ENCODE measurements at places on chromosomes 5 and 9.
A peak's percentile ranks its signal among the peaks of the same experiment; 100 is the strongest.

DNA sequence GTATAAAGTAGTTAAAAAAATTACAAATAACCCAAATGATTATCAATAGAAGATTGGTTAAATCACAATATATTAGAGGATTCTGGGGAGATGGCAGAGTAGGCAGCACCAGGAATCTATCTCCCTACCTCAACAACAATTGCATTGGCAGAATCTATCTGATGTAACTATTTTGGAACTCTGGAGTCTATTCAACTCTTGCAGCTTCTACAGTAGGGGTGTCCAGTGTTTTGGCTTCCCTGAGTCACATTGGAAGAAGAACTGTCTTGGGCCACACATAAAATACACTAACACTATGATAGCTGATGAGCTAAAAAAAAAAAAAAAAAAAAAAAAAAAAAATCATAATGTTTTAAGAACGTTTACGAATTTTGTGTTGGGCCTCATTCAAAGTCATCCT, 29.2 kb upstream of the ECM2 start:
- DNase-seq = no peak

DNA sequence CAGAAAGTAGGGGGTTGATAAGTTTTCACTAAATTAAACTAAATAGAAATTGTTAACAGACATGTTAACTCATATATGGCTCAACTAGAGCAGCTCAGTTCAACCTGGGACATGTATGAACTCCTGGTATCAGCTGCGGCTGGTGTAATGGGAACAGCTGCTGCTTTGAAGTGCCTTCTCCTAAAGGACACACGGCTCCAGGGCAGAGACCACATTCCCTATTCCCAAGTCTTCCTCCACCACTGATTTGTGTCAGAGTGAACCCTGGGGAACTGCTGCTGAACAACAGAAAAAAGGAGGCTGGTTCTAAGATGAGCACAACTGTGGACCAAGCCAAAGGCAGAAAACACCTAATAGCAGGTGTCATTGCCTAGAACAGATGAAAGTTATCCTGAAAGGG, 71.1 kb downstream of the MAPKAP1 start:
- DNase-seq = no peak

- no peak for DNase-seq
Observed at GRCh38 chr9:94802251-94802650, 75.8 kb downstream of the AOPEP start.

- DNase-seq = no peak
Observed at GRCh38 chr9:25861421-25861820, 183.2 kb upstream of the TUSC1 start.

GRCh38 chr9:29212397-29213387, 1639.4 kb upstream of the C9orf72 start:
- peak; percentile 0 for DNase-seq

DNA sequence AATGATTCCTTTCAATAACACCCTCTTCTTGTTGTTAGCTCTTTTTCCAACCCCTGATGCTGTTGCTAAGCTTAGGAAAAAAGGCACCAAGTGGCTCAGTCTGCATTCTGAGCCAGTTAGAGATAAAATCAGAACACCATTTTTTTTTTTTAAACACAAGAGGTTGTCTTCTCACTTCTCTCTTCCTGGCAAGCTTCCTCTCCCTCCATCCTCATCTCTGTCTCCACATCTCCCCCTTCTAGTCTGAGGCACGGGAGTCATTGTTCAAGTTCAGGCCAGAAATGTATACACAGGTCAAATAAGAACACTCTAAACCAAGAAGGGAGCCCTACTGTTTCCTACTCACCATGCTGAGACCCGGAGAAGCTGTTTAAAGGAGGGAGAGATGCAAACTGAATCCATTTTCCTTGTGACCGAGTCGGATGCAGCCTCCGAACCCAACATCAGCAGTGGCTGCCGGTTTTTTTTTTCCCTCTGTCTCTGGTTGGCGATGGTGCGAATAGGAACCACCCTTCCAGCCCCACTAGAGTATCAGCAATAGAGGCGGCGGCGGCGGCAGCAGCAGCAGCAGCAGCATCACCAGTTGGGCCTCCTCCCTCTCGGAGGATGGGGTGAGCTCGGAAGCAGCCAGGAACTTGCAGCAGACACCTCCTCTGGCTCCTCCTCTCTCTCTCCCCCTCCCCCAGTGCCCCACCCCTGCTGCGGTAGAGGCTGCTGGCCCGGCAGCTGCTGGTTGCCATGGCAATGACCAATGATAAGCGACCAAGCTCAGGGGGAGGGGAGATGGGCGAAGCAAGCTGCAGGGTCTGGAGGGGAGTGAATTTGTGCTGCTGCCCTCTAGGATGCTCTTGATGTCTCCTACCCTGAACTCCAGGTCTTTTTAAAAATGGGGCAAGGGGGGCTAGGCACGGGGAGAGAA, at the start of gene JAKMIP2:
TSS of gene JAKMIP2 (minus strand) at position 619 of the 919 bp plus-strand sequence. CDS start 110,922 bp downstream, outside the sequence.
- peak; percentile 0 for DNase-seq

- peak; percentile 40 for DNase-seq
Observed at GRCh38 chr9:35533398-35533797, 43.5 kb downstream of the RUSC2 start.

DNA sequence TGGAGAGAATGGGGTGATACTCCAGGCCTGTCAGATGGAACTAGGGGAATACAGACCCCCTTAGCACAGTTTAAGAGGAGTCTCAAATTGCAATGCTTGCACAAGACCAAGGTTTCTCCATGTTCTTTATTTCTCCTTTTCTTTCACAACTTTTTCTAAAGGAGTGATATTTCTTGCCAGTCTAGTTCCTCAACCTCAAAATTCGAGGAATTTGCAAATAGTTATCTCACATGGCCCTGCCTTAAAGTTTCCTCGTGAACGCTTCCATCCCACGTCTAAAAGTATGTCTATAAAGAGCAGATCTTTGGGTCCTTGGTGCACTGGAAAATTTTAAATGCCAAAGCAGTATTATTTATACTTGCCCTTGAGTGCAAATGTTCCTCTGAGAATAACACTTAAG, 373.8 kb upstream of the KLF4 start:
- no peak for DNase-seq

GRCh38 chr9:2059274-2059929, 44.3 kb downstream of the SMARCA2 start:
- DNase-seq = no peak

DNA sequence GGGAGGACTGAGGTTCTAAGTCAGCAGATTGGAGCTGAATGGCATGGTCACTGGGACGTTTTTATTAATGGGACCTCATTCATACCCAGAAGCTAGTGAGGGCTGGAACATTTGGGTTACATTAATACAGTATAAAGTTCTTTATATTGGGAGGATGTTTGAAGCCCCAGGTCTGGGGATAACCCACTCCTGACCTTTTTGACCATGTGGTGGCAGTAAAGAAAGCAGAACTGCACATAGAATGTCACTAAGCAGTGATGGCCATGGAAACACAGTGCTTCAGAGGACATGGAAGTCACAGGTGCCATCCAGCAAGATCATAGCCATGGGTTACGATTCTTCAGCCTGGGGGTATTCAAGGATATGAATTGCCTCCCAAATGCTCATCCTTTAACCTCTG, 176.0 kb downstream of the ATP10B start:
- no peak for DNase-seq

- peak; percentile 38 for DNase-seq
Observed at GRCh38 chr5:17252543-17252942, 35.1 kb downstream of the BASP1 start.

DNA sequence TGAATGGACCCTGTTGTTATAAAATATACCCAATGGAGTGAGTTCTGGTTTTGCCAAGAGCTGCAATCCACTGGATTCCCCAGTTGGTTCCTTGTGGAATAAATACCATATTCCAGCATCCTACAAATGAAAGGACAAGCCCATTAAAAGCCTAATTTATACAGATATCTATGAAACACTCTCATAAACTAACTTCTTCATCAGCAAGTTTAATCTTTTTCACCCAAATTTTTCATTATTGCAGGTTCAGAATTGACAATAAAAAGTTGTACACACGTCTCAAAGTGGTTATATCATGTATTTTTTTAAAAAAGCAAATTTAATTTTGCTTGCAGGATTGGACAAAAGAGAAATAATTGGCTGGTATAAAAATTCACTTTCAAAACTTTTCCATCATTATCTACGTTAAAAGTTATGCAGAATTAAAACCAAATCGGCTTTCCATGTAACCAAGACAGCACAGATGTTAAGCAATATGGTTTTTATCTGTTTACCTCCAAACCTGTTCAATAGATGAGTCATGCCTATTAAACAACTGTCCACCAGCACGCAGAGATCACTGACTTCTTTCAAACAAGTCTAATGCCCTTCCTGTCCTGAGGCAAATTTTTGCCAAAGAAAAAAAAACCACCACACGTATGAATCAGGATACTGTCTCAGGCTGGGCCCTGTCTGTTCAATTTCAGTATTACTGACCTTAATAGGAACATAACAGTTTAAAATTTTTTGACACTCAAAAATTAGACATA, 42.5 kb downstream of the CEMIP2 start:
- peak; percentile 45 for DNase-seq

GRCh38 chr5:154242964-154243376, 52.4 kb downstream of the GALNT10 start:
- DNase-seq = no peak

DNA sequence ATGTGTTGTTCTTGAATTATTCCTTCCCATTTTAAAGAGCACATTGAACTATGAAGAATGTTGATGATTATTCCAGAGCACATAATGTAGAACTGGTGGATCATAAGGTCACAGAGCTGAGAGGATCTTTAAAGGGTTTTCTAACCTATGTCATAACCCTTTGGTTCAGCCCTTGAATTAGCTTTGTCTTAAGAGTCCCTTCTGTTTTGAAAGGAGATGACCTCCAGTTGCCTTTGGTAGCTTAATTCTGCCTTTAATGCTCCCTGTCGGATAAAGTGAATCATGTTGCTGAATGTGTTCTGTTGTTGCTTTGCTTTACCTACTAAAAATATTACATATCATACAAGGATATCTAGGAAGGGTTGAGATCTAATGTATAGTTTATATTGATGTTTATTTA, 99.1 kb upstream of the PRRC1 start:
- no peak for DNase-seq

GRCh38 chr5:171957591-171958251, 48.7 kb downstream of the FBXW11 start:
- no peak for DNase-seq

GRCh38 chr5:116573279-116573701, 1.3 kb downstream of the SEMA6A start:
- no peak for DNase-seq

DNA sequence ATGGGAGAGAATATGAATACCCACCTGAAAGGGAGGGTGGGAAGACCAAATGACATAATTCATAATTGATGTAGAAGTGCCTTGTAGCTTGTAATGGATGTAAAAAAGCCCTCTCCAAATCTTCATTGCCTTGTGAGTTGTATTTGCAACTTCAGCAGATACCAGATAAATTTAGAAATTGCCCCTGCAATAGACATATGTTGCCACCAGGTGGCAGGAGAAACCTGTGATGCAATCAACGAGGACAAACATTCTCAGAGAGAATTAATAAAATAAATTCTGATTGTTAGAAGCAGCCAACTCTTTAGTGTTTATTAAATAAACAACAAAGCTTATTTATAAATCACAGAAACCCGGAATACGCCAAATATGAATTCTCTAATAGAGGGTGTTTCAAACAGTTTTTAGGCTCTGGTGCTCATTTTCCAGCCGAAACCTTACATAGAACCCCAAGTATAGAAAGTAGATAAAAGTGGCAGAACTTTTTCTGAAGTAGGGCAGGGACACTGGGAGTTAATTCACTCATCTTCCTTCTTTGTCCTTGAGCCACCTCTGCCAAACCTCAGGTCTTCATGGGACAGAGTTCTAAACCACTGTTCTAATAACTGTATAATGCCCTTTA, 147.8 kb downstream of the TMEM38B start:
- peak; percentile 19 for DNase-seq

- peak; percentile 84 for DNase-seq
Observed at GRCh38 chr9:115157245-115157674, 39.3 kb upstream of the TNC start.

DNA sequence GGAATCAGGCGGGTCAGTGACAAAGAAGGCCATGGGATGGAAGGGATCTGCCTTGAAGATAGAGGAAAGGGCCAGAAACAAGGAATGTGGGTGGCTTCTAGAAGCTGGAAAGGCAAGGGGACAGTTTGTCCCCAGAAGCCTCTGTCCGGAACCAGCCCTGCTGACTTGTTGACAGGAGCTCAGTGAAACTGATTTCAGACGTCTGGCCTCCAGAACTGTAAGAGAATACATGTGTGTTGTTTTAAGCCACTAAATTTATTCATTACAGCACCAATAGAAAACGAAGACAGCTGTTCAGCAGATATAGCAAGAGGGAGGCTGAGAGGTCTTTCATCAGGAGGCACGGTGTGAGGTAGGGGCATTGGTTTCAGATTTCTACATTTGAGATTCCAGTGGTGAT, 422.5 kb downstream of the KDM4C start:
- DNase-seq = no peak

DNA sequence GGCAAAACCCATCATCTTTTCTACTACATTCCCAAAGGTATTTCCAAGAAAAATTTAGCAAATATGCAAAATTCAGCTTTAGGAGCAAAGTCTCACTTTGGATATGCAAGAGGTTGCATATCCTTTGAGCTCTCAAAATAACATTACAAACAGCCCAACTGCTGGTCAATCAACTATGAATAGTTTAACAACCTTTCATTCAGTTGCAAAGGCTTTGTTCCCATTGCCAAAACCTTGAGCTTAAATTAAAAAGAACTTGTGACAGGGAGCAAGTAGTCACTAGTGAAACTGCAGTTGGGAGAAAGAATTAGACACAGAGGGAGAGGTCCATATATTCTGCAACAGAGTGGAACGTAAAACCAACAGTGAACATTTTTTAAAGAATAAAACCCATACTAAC, 8.8 kb downstream of the ZNF608 start:
- no peak for DNase-seq

DNA sequence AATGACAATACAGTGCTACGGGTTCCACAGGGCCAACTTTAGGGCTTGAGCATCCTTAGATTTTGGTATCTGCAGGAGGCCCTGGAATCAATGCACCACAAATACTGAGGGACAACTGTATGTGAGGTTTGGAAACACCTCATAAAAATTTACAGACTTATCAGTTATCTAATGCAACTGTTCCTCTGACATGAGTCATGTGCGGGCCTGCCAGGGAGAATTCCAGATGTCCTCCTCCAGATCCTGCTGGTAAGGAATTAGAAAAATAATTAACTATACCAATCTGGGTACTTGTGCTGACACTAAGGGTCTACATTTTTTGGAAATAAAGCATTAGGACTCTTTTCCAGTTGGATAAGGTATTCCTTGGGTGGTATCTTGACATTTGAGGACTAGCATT, 333.3 kb downstream of the ARRDC3 start:
- DNase-seq = peak; percentile 34

- peak; percentile 55 for DNase-seq
Observed at GRCh38 chr9:129665814-129666520, 520 bp downstream of the PRRX2 start.

DNA sequence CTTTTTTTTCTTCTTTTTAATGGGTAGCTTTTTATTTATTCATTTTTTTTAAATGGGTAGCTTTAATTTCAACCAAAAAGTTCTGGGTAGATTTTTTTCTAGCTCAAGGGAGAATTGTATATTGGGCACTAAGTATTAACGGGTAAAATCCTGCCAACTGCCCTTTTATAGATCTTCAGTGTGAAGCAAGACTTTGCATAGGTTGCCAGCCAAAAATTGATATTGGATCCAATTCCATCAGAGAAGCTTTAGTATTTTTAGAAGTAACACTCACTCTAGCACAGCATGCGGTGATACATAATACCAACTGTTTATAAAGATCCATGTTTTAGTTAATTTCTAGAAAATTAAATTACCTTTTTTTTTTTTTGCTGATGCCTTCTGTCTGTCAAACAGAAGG, 49.8 kb downstream of the SH3GL2 start:
- DNase-seq = no peak

Measured in foreskin fibroblast (primary cell).